Mammary microvascular endothelial cell (primary cell): ENCODE measurements at places on chromosomes 4 and X. TPM values are rescaled to one million over a fixed set of nuclear protein-coding genes. Genes with fewer than 3 reads are reported as not detected.

The XAGE1B gene
- total RNA-seq = not detected in 2 replicates

The ZNF711 gene
- 0.13 and 0.49 TPM in 2 replicates for total RNA-seq

The SLC9B1 gene
- total RNA-seq = 0.74 TPM in 1 of 2 replicates, not detected in the other

The PLAC1 gene
- total RNA-seq = 0.44 TPM in 1 of 2 replicates, not detected in the other

The PTPN13 gene
- total RNA-seq = 0.15 and 0.27 TPM in 2 replicates

The CXCL3 gene
- 0.93 and 4.1 TPM in 2 replicates for total RNA-seq

The IL2 gene
- total RNA-seq = not detected in 2 replicates

The MAGEA4 gene
- not detected in 2 replicates for total RNA-seq

The RHOXF1 gene
- total RNA-seq = not detected in 2 replicates

The CXCL1 gene
- total RNA-seq = 141 and 147 TPM in 2 replicates

The MGAT4D gene
- not detected in 2 replicates for total RNA-seq

The ADGRG4 gene
- 0.07 and 0.10 TPM in 2 replicates for total RNA-seq

The CT45A1 gene
- not detected in 2 replicates for total RNA-seq

The MAGEA2 gene
- total RNA-seq = not detected in 2 replicates

The CYBB gene
- total RNA-seq = not detected in 2 replicates

The SSX1 gene
- not detected in 2 replicates for total RNA-seq

The COX7B2 gene
- not detected in 2 replicates for total RNA-seq

The ZCCHC12 gene
- 0.33 TPM in 1 of 2 replicates, not detected in the other for total RNA-seq

The MSANTD1 gene
- 0.10 and 0.13 TPM in 2 replicates for total RNA-seq

The CRMP1 gene
- 0.05 TPM in 1 of 2 replicates, not detected in the other for total RNA-seq

The NEUROG2 gene
- not detected in 2 replicates for total RNA-seq

The SHROOM2 gene
- 4.4 and 5.1 TPM in 2 replicates for total RNA-seq

The SH3D19 gene
- total RNA-seq = 64.3 and 70.1 TPM in 2 replicates

The ANKRD37 gene
- 4.0 and 10.1 TPM in 2 replicates for total RNA-seq
